Upper lobe of left lung (tissue), 6 donors: ENCODE measurements at places on chromosomes 1 and 21. TPM values are rescaled to one million over a fixed set of nuclear protein-coding genes. Genes with fewer than 3 reads are reported as not detected.

- no peak for DNase-seq
Measured at GRCh38 chr1:229822026-229822425, 196.0 kb downstream of the URB2 start.

GRCh38 chr1:213393860-213394259 is 342.8 kb downstream of the RPS6KC1 start:
- no peak for DNase-seq

- no peak for DNase-seq
Measured at GRCh38 chr21:28687586-28687985, 305.1 kb downstream of the LTN1 start.

- DNase-seq = no peak
Measured at GRCh38 chr1:8661185-8662110, 156.0 kb downstream of the RERE start.

The OR6N1 gene
- total RNA-seq = 1.9 TPM

DNA sequence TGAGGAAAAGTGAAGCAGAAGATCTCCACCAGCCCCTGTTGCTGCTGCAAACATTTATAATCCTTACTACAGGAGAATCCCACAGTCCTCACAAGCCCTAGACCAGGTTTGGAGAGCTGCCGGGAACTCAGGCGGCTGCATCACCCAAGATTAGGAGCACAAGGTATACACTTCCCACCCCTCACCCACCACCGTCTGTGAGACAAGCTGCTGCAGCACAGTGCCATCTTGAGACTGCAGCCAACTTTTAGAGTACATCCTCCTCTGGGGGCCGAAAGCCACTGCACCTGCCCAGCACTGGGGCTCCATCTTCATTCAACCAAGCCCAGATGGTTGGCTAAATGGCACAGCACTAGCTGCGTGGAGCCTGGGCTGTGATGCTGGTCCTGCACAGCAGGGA is 13.8 kb downstream of the OLFML3 start:
- DNase-seq = no peak

DNA sequence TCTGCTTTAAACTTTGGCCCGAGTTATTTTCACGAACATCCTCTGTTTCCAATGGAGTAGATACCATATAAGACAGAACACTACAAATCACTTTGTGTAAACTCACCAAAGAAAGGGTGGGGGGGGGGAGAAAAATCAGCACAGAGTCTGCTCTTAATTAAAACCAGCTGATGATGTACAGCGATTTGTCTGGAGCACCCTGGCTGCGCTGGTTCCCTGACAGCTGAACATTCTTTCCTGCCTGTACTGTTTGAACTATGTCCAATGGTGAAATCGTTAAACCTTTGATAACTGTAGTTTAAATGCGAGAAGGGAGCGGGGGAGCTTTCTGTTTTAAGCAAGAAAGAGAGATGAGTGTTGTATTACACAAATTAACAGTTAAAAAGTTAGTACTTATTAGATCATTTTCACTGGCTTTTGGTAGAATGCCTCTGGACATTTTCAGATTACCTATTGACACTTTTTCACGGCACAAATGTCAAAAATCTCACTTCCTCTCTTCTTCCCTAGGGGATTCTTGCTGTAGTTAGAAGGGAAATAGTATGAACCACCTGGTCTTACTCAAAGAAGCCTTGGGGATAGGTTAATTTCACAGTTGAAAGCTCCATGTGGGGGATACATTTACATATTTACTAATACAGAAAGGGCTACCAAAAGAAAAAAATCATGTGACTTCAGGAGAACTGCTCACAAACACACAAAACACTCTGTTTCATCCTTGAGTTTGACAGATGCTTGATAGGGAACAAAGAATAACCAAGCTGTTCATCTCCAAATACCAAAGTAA is 140.2 kb upstream of the RUNX1 start:
- DNase-seq = no peak

DNA sequence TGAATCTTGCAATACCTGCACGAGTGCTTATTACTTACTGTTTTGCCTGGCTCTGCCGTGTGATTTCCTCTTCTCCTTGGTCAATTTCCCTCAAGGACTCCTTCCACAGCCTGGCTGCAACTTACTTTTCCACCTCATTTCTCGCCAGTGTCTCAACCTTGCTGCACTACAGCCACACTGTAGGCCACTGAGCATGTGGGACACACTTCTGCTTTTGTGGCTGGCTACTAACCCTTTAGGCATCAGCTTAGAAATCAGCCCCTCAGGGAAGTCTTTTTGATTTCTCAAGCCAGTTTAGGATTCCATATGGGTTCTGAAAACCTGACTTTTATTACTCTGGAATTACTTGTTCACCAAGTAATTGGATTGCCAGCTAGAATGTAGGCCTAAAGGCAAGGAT is 5.2 kb upstream of the DMRTB1 start:
- DNase-seq = no peak

DNA sequence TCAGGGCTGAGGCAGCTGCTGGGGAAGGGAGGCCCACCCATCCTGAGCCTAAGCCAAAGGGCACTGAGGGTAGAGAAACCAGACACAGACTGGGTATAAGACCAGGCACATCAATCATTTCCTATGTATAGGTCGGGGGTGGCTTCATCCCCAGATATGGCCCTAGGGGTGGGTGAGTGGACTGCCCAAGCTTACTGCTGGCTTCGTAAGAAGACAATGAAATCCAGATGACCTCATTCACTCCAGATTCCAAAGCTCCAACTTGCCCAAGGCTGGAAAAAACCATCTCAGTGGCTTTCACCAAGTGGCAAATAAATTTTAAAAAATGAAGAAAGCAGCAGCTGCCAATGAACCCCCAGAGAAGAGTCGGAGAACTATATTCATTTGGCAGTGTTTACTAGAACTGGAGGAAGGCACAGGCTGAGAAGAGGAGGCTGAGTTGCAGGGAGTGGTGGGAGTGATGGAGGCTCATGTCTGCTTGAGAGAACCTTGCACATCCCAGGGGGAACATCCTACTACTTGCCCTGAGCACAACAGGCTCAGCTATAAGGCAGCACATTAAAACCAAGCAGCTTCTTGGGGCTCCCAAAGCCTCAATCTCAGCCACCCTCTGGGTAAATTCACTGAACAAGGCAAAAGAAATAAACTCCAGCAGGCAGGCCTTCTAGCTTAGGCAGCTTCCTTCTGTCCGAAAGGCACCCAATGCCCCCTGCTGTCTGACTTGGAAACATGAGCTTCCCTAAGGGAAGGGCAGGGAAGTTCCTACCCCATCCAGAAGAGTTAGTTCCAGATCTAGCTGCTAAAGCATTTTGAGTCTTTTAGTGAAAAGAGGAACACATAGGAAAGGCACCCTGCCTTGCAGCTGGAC is 14.1 kb downstream of the PEA15 start:
- DNase-seq = no peak
